H9 (cell line): ENCODE measurements at places on chromosomes 2 and 18. TPM values are rescaled to one million over a fixed set of nuclear protein-coding genes. Genes with fewer than 3 reads are reported as not detected.

DNA sequence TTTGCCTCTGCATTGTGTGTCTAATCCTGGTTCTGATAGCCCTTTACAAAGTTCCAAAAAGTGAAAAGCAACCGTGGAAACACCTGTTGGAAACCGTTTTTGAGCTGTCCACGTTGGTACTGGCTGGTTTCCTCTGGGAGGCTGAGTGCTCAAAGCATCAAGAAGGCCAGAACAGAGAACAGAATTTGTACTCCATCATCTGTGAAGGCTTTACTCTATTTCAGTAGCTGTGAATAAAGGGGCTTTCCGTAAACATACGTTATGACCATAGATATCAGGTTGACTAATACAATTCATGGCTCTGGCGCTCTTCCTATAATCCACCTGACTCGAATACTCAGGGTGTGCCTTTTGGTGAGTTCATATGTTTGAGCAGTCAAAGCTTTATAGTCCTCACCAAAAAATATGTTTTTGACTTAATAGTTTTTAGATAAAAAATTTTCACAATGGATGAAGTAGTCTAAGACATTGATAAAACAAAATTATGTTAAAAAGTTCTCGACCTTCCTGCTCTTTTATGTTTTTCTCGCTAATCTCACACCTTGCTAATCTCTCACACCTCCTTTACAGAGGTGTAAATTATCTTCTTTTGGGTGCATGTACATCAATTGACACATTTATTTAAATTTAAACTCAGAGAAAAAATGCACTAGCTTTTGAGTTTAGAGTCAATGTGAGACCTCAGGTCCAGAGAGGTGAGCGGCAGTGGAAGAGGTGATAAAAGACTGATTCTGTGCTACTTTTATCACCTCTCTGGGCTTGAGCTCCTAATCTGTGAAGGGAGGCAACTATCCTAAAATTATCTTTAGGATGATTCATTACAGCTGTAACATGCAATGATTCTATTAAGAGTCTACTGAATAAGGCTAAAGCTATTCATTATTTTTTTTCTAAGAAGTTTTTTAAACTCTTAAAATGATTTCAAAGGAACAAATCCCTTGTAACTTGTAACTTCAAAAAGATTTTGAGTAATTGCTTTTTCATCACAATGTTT is 65.3 kb downstream of the CXCR4 start:
- DNase-seq = no peak

- no peak for DNase-seq
These were observed 19.3 kb upstream of the CD28 start for GRCh38 chr2:203687165-203687564.

GRCh38 chr2:204657024-204657423 is 111.7 kb downstream of the PARD3B start:
- no peak for DNase-seq

DNA sequence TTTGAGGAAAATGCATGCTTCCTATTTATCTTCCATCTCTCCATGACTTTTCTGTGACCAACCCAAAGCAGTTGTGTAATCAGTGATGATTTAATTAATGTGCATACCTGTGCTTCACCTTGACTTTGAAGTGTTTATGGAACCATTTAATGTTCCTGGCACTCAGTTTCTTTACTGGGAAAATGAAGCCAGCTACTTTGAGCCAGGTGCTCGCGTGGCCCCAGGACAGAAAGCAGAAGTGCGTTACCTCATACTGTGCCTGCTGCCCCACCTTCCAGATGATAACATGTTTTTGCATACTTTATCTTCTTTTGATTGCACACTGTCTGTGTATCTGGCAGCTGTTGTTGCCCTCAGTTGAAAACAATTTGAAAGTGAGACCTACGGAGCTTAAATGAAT is 61.3 kb downstream of the PMAIP1 start:
- no peak for DNase-seq

GRCh38 chr18:12598181-12598930 is 59.6 kb downstream of the SPIRE1 start:
- DNase-seq = no peak

DNA sequence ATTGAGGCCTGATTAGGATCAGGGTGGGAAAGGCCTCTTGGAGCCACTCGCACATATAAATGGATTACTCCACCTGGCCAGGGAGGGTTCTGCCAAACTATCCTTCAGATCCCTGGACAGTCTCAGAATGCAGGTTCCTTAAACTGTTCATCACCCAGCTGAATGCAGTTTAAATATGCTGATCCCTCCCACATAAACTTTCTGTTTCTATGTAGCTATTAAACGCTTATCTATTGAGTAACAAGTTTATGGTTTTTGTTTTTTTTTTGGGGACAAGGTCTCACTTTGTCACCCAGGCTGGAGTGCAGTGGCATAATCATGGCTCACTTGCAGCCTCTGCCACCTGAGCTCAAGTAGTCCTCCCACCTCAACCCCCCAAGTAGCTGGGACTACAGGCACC is 1.9 kb downstream of the CAD start:
- DNase-seq = no peak

- peak; percentile 47 for DNase-seq
These were observed 531.4 kb downstream of the TMEM182 start for GRCh38 chr2:103293067-103293741.

VAMP5 gene
- total RNA-seq = 0.57 and 0.59 TPM in 2 replicates

MC2R gene
- not detected in 2 replicates for total RNA-seq

SCTR gene
- not detected in 2 replicates for total RNA-seq

MALL gene
- 5.0 and 5.5 TPM in 2 replicates for total RNA-seq

DNA sequence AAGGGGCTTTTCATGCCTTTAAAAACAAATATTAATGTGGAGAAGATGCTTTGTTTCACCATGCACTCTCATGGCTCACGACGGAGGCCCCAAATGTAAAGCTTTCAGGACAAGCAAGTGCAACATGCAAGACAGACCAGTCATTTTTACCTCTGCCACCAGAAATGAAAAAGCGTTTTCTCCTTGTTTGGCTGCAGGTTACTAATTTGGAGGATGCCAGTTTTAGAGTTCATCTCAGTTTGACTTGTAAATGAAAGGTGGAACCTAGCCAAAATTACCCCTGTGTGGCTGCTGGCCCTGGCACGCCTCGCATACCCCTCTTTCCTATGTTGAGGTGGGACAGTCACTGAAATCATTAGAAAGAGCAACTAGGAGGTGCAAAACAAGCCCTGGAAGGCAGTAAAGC is 138.6 kb downstream of the BCL2 start:
- no peak for DNase-seq

CREB1 gene
- total RNA-seq = 97.1 and 103 TPM in 2 replicates

GRCh38 chr2:65934992-65935629 is 499.8 kb upstream of the MEIS1 start:
- DNase-seq = no peak

TEX44 gene
- total RNA-seq = not detected in 2 replicates

DNA sequence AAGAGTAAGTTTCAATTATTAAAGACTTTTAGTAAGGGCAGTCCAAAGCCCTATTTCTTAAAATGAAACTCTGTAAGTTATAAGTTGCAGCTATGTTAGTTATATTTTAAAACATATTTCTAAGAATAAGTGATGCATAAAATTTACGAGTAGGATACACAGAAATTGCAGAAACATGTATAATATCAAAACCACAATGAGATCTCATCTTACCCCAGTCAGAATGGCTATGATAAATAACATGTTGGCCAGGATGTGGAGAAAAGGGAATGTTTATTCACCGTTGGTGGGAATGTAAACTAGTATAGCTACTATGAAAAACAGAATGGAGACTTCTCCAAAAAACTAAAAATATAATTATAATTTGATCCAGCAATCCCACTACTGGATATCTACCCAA is 201.2 kb downstream of the CBLN2 start:
- DNase-seq = no peak

RTP5 gene
- total RNA-seq = not detected in 2 replicates

MBOAT2 gene
- 20.2 and 23.4 TPM in 2 replicates for total RNA-seq

DNA sequence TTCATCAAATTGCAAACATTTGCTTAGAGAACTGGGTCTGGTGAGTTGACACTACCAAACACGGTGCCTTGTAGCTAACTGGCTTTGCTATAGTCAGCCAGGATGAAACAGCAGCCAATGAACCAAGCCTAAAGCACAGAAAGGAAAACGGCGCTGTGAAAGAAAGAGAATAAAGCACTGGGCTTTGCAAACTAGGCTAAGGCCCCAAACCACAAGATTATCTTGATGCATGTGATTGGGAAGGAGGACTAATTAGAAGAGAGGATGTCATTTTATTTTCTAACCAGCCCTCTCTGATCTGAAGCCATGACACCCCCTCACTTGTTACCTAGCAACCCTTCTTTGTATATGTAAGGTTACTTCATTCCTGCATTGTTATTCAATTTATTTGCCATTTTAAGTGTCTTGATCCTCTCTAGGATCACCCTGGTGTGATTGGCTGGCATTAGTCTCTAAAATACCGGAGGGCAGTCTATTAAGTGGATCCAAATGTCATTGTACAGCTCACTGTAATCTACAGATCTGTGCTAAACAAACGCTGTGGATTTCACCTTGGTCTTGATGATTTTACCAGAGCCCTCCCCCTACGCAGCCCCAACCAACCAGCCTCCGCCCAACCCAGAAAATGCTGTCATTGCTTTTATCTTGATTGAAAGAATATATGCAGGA is 395.4 kb upstream of the ACVR2A start:
- DNase-seq = peak; percentile 39

GRCh38 chr2:233380995-233381637 is 26.8 kb downstream of the DGKD start:
- no peak for DNase-seq

- no peak for DNase-seq
These were observed 54.7 kb downstream of the MYO1B start for GRCh38 chr2:191299866-191300265.

SOX11 gene
- total RNA-seq = 42.8 and 43.8 TPM in 2 replicates

MORN2 gene
- total RNA-seq = 6.7 and 8.0 TPM in 2 replicates

DNA sequence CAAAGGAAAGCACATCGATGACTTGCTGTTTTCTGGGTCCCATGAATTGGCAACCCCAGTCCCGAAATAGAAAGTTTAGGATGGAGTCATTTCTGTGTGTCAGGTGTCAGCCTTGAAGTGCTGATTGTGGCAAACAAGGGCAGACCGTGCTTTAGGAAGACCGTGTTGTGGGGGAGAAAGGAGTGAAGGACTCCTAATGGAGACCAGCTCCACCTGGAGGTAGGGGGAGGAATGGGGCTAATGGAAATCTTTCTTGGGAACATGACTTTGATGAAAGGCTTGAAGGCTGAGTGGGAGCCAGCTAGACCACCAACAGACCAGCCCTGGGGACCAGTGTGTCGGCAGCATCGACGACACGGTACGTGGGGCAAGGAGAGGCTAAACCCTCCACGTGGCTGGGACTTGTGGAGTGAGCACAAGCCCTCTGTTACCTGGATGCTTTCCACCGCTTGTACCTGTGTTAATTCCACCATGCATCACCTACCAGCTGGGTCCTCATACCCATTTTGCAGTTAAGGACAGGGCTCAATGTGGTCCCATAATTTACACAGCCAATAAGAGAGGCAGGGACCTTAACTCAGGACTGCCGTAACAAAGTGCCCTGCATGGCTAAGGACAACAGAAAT is 104.2 kb downstream of the SH3BP4 start:
- DNase-seq = peak; percentile 59

MREG gene
- 21.0 and 21.8 TPM in 2 replicates for total RNA-seq

- no peak for DNase-seq
These were observed 120.8 kb downstream of the CRIM1 start for GRCh38 chr2:36476411-36476810.

- no peak for DNase-seq
These were observed 74.3 kb downstream of the LONRF2 start for GRCh38 chr2:100248044-100248330.

- no peak for DNase-seq
These were observed 121.6 kb upstream of the FZD5 start for GRCh38 chr2:207891086-207891844.

DNA sequence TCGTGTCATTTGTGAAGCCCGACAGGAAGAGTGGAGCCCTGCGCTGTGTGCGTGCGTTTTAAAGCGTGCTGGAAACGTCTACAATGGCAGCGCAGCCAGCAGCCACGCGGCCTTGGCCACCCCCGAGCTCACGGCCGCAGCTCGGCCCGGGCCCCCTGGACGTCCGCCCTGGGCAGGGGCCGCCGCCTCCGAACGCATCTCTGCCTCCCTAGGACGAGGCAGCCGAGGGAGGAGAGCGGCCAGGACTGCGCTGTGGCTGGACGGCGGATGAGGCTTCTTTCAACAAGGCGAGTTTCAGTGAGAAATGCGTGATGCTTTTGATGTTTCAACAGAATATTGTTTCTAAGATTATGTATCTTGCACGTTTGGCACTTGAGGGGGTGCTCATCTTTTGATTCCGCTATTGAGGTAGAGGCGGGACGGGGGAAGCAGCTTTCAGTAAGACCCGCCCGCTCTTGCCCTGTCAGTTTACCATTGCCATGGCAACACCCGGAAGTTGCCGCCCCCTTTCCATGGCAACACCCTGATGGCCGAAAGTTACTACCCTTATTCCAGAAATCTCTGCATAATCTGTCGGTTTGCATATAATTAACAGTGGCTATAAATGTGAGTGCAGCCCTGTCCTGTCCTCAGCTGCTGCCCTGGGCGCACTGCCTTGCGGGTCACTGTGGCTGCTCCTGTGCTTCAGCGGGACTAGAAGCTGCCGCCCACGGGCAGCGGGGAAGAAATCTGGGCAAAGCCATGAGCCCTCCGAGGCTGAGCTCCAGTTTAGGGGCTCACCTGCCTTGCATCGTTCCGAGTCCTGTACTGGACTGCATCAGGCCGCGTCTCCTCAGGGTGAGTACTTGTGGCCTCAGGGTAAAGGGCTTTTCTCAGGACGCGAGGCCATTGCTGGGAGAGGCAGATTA is 38.6 kb downstream of the ADNP2 start:
- peak; percentile 68 for DNase-seq

STAT4 gene
- total RNA-seq = 0.33 TPM in 2 replicates
